ENCODE measurements at places on chromosomes 13 and 19.

GRCh38 chr13:36108342-36108741, 22.8 kb downstream of the DCLK1 start:
- no peak for DNase-seq

DNA sequence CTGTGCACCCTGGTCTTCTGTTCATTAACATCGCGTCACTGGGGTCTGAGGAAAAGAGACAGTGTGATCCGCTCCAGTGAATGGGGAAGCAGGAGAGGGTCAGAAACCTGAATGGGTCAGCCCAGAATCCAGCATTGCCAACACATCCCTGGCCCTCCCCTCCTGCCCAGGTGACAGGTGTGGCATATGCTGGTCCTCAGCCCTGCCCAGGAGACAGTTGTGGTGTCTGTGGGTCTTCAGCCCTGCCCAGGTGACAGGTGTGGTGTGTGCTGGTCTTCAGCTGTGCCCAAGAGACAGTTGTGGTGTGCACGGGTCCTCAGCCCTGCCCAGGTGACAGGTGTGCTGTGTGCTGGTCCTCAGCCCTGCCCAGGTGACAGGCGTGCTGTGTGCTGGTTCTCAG, 8.0 kb downstream of the TFDP1 start:
- no peak for DNase-seq

- DNase-seq, result no peak
Measured at GRCh38 chr19:5360003-5360780, 19.6 kb upstream of the PTPRS start.

DNA sequence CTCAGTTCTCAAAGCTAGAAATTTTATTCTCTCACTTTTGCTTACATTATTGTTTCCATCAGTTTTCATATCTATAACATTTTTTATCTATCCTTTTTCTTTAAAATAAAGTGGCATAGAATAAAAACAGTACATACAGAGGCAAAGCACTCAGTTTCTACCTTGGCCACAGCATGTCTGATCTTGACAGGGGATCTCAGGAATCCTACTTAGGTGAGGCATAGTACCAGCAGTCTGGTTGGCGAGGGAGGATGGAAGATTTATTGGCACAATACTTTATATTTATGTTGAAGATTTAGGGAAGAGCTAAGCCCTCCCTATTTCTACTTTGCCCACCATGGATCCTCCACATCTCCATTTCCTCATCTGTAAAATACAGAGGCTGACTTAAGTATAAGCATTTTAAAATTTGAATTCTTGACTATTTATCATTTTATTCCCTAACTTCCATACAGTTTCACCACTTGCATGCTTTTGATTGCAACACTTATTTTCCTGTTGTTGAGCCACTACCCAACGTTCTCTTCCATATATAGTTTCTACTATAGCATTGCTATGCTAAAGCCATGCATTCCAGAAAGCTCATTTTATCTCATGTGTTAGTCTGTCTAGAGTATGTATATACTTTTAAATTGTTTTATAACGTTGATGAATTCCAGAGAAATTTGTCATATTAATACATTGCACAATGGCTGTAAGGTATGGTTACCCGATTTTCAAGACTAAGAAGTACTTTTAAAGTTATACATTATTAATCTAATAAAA, 506.7 kb downstream of the KCTD12 start:
- no peak for DNase-seq

GRCh38 chr13:32829676-32830335, 186.4 kb upstream of the KL start:
- no peak for DNase-seq

- DNase-seq, result no peak
Measured at GRCh38 chr19:3480383-3481091, at the start of gene SMIM24. TSS of gene SMIM24 (minus strand) at chr19:3480525. CDS start at chr19:3480463, 62 bp downstream.

DNA sequence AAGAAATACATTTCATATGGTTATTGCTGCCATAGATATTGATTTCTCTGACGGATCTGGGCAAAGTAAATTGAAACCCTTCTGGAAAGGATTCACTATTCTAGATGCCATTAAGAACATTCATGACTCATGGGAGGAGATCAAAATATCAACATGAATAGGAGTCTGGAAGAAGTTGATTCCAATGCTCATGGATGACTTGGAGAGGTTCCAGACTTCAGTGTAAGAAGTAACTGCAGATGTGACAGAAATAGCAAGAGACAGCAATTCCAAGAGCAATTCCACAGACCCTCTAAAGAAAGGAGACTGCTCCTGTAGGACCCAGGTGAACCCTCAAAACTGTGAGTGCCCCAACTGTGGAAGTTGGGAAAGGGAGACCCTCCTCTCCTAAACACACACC, 30.9 kb upstream of the KCTD12 start:
- DNase-seq, result no peak
